Astrocyte (in vitro differentiated cells and primary cell): ENCODE measurements at places on chromosomes 6 and 20. TPM values are rescaled to one million over a fixed set of nuclear protein-coding genes. Genes with fewer than 3 reads are reported as not detected.

BANF2 gene
- not detected in 2 replicates for total RNA-seq

CST5 gene
- total RNA-seq, result 0.41 and 0.50 TPM in 2 replicates

DNA sequence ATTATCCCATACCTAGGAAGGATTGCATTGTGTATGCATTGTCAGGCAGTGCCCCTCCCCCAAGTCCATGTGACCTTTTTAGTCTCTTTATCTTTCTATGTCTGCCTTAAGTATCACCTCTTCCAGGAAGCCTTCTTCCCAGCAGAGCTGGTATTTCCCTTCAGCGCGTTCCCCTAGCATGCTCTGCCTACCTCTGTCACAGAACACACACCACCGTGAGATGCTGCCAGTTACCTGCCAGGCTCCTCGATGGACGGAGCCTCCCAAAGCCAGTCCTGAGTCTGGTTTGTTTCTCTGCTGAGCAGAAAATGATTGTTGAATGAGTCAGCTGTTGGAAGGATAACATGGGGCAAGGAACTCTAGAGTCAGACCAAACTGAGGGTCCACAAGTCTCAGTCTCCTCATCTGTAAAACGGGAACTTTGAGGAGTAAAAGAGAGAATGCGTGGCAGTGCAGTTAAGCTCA, 11.3 kb upstream of the ZNF335 start:
- no peak for DNase-seq

FIG4 gene
- 7.3 and 8.4 TPM in 2 replicates for total RNA-seq

GRCh38 chr6:167350275-167350696, 25.4 kb downstream of the TTLL2 start:
- DNase-seq, result no peak

DNA sequence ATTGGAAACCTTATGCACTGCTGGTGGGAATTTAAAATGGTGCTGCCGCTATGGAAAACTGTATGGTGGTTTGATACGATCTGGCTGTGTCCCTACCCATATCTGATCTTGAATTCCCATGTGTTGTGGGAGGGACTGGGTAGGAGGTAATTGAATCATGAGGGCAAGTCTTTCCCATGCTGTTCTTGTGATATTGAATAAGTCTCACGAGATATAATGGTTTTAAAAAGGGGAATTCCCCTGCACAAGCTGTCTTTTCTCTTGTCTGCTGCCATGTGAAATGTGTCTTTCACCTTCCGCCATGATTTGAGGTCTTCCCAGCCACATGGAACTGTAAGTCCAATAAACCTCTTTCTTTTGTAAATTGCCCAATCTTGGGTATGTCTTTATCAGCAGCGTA, 4.9 kb downstream of the TAP2 start:
- no peak for DNase-seq

COL21A1 gene
- 0.53 and 0.57 TPM in 2 replicates for total RNA-seq

HLA-DRB5 gene
- not detected in 2 replicates for total RNA-seq

DNA sequence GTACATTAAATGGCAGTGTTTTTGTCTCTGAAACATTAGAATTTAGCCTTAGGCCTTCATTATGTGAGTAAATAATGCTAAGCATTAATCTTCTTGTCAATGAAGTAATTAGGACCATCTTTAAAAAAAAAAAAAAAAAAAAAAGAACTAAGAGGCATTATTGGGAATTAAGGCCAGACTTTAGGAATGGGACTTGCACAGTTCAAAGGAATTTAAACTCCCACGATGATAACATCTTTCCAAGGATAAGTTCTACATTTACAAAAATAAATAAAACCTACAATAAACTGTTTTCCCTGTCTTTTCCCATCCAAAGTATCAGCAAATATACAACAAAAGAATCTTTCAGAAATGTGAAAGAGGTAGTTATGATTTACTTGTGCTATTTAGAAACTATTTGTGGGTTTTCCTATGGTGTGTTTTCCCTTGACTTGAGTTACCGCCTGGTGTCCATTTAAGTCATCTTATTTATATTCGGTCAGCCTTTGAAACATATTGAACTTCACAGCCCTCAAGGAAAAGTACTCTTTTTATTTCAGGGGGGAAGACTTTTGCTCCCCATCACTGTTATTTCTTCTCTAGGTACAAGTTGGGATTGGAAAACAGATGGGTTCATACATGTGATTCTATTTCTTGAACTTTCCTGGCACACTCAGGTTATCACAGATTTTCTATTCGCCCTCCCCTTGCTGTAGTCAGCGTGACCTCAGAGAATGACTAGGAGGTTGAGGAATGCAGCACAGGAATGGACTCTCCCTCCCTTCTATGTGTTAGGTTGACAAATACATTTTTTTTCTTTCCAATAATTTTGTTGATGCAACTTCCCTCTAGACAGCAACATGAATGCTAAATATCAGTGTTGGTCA, 13.6 kb downstream of the STMND1 start:
- DNase-seq, result peak; percentile 95

DLK2 gene
- total RNA-seq, result 0.41 and 0.68 TPM in 2 replicates

- DNase-seq, result peak; percentile 32
Measured at GRCh38 chr20:56974499-56975250, 291.8 kb downstream of the BMP7 start.

GRCh38 chr6:154622618-154623336, 110.4 kb upstream of the SCAF8 start:
- no peak for DNase-seq

DNA sequence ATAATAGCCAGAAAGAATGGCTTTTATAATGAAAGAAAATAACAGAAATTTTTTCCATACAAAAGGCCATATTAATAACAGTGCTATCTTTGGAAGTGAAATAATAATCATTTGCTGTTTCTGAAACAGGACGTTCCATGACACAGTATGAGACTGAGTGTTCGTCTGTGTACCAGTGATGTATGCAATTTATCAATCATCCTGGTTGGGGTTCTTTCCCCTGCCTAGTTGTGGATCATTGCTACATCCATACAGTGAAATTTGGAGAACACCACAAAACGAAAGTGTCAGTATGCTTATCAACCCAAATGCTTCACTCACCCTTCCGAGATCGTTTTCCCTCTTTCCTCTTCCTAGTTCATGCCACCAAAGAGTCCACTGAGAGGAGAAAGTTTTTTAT, 151.4 kb upstream of the PRDM1 start:
- DNase-seq, result no peak

GRCh38 chr20:22383156-22383555, 201.2 kb downstream of the FOXA2 start:
- peak; percentile 48 for DNase-seq

- peak; percentile 12 for DNase-seq
Measured at GRCh38 chr6:91304521-91304920, 717.6 kb upstream of the MAP3K7 start.

- no peak for DNase-seq
Measured at GRCh38 chr20:50652702-50653294, 38.5 kb downstream of the RIPOR3 start.

HDGFL1 gene
- total RNA-seq, result not detected in 2 replicates

PAK5 gene
- 0.16 and 0.19 TPM in 2 replicates for total RNA-seq

DNA sequence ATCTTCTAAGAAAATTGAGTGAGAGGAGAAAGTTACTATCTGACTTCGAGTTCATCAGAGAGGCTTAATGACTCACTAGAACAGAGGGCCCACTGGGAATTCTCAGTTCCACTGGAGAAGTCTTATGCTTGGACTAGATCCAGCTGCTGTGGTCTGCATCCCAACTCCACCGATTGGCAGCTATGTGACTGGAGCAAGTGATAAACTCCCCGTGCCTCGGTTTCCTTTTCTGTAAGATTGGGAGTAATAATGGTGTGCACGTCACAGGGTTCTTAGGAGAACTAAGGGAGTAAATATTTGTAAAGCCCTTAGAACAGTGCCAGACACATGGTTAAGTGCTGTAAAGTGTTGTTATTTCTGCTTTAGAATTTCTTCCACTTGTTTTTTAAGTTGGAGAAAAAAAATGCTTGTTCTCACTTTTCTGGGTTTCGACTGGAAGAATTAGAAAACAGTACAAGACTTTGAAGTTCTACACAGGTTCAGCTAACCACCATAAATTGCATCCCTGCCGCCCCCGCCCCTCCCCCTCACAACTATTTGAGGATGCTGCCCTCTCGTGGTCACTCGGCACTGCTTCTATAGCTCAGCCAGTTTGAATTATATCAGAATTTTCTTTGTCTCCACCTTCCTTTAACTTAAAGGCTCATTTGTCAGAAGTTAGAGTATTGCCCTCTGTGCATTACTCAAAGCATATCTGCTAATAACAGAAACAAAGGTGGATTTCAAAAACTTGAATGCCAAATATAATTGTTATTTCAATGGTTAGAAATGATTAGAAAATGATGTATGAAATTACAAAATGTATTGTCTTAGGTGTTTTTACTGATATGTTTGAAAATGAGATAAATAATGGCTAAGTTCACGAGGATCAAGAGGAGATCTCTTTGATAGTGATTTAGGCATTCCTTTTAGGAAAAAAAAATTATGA, 95.0 kb upstream of the IFNGR1 start:
- peak; percentile 47 for DNase-seq

DNA sequence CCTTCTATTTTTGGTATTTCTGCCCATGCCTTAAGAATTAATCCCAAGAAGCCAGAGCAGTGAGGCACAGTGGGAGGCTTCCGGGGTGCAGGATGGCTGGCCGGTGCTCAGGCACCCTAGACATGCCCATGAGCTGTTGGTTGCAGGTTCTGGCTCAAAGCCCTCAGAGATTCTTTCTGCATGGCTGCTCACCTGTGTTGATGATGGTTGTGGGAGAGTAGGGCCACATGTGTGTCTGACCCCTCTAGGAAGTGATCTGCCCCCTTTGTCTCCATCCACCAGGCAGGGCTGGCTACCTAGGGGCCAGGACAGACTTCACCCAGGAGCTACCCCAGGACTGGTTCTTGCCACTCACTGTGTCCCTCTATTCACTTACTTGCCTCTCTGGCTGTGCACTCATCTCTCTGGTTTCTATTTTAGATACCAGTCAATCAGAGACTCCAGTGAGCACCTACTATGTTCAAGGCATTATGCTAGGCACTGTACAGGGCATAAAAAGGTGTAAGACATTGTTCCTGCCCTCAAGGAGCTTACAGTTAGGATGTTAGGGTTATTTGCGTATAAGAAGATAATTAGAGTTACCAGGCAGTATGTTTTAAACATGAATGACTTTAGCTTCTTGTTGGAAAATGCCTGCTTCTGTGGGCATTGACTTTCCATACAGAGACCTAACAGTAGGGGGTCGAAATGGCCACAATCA, 16.8 kb downstream of the CD83 start:
- no peak for DNase-seq

DNA sequence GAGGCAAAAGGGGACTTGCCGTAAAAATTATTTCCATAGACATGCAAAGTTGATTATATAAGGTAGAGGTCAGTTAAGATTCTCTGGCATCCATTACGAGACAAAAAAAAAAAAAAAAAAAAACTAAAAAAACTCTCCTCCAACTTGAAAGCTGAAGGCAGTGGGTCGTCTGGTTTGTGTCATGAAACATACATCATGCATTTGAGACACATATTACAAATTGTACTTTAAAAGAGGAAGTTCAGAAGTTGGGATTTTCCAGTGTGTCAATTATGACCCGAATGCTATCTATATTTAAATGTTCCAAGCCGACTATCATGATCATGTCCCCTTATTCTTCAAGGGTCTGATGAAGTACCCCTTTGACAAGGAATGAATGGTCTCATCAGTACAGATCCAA, 125.1 kb downstream of the ZNF217 start:
- no peak for DNase-seq

FOXS1 gene
- 26.0 and 37.1 TPM in 2 replicates for total RNA-seq

- DNase-seq, result no peak
Measured at GRCh38 chr6:36064770-36065396, 37.3 kb downstream of the MAPK14 start.

DNA sequence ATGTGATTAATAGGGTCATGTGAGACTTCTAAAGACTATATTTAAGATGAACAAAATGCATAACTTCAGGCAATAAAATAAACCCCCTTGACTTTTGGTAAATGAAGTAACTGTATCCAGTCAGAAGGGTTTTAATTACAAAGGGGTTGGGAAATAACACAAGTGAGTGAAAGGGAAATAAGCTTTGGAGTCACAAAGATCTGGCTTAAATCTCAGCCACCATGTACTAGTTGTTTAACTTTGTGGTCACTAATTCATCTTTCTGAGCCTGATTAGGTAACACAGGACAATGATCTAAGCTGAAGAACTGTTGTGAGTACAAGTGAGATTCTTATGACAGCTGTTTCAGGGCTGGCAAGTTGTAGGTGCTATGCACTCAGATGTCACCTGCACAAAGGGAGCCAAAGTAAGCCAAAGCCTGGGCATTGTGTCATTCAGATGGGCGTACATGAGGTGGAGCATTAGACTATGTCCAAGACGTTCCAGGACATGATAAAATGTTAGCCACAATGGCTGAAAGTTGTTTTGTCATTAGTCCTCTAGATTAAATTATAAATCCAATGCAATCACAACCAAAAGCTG, 13.8 kb downstream of the TOMM34 start:
- no peak for DNase-seq

GRCh38 chr20:52083627-52084232, 107.8 kb downstream of the ZFP64 start:
- DNase-seq, result peak; percentile 34

GRCh38 chr20:17066902-17067301, 159.9 kb upstream of the PCSK2 start:
- DNase-seq, result no peak

- DNase-seq, result peak; percentile 91
Measured at GRCh38 chr6:87907521-87907920, 140.1 kb upstream of the SPACA1 start.

ENPP4 gene
- total RNA-seq, result 5.0 and 5.7 TPM in 2 replicates

- DNase-seq, result no peak
Measured at GRCh38 chr6:105279463-105279862, 99.6 kb upstream of the POPDC3 start.

DNA sequence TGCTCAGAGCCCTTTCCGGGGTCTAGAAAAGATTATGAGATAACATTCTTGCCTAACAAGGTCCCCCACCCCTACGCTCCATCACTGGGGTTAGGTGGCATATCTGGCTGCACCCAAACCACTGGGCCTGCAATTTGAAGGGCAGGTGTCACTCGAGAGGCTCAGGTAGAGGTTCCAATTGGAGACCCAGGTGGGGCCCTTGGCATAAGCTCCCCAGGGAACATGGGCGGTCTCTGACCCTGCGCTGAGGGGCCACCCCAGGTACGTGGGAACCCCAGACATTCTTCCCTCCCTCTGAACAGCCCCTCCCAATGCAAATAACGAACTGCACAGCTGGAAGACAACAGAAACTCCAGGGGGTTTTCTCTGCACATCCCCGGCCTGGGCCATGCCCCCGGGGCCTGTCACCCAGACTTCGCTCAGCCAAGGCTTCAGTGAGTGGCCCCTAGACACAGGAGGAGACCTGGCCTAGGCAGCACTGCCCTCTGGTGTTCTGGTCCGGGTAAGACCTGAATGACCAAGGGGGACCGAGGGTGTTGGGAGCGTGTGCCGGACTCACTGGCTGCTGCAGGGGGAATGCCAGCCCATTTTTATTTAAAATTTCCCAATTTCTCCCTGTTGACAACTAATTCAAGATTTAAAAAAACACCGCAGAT, 47.5 kb downstream of the DSTN start:
- DNase-seq, result no peak

GRCh38 chr20:41408156-41408794, 41.7 kb upstream of the EMILIN3 start:
- DNase-seq, result no peak

SLC52A3 gene
- total RNA-seq, result 0.09 TPM in 1 of 2 replicates, not detected in the other

DNA sequence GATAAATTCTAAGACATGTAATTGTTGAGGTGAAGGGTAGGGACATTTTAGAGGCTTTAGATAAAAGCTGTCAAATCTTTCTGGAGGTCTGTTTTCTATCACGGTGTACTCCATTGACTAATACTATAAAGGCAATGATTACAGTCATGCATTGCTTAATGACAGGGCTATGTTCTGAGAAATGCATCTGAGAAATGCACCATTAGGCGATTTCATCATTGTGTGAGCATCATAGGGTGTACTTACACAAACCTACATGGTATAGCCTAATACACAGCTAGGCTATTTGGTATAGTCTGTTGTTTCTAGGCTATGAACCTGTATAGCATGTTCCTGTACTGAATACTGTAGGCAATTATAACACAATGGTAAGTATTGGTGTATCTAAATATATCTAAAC, 71.3 kb upstream of the FYN start:
- DNase-seq, result no peak
